NCI-H69 (cell line): ENCODE measurements at places on chromosomes 11 and 22.

GRCh38 chr11:6390718-6391469 is 620 bp downstream of the SMPD1 start:
- DNase-seq, result no peak

- DNase-seq, result peak; percentile 13
Measured at GRCh38 chr11:88293931-88294330, 43.6 kb downstream of the CTSC start.

DNA sequence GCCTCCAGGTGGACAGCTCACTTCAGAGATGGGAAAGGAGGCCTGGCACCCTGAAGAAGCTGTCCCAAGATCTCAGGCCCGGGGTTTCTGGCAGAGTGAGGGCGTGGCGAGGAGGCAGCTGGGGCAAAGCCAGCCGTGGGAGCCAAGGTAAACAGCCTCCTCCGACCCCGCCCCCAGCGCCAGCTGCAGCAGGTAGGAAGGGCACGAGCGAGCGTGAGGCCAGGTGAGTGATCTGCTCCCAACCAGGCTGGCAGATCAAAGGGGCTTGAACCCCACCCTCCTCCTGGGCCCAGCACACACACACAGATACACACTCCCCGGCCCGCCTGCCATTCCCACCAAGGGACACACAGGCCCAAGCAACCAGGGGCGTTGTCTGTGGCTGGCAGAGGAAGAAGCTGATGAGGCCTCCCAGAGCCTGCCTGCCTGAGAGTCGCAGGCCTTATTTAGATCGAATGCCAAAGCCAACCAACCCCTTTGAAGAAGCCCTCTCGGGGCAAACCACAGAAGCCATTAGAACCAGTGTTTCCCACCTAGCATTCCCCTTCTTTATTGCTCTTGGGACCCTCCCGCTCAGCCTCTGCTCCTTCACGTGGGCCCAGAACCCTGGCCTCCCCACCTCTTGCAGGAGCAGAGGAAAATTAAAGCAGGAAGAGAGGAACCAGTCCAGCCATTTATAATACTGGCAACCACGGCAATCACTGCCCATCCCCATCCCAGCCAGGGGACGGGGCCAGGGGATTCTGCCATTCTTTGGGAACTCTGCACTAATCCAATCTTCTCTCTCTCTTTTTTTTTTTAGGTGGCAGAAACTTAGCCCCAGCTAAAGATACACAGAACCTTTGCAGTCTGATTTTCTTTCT is 5.0 kb downstream of the PDGFB start:
- peak; percentile 90 for DNase-seq

GRCh38 chr11:43547889-43548381 is 132.6 kb upstream of the HSD17B12 start:
- peak; percentile 66 for DNase-seq
